ENCODE measurements at places on chromosomes 11 and 22. TPM values are rescaled to one million over a fixed set of nuclear protein-coding genes. Genes with fewer than 3 reads are reported as not detected.

CRYBB2 gene
- total RNA-seq: not detected

- H3K4me1 ChIP-seq: peaks cover 25% of the 10 kb centered on the region
- no peaks in the 10 kb centered on the region for H3K27me3 ChIP-seq
- no peak overlapping the region for H3K27ac ChIP-seq
- H3K4me3 ChIP-seq: no peak overlapping the region
These were observed 9.2 kb upstream of the P2RY6 start for GRCh38 chr11:73262851-73263495.

DNA sequence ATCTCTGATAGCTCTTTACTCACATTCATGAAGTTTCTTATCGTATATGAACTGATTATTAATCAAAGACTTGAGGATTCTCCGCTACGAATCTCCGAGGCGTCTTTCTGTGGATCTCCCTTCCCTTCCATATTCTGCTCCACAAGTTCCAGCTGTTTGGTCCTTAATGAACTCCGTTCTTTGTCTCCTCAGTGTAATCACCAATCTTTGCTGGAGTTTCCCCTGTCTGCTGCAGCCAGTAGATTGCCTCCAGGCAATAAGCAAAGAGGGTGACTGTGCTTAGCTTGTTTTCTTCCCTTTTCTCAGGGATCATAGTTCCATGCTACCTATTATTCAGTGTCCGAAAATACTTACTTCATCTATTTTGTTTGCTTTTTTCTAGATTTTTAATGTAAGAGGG lies 169.6 kb upstream of the FOLH1 start:
- H3K27ac ChIP-seq: no peak overlapping the region
- no peaks in the 10 kb centered on the region for H3K27me3 ChIP-seq
- no peak overlapping the region for H3K4me3 ChIP-seq
- H3K4me1 ChIP-seq: no peaks in the 10 kb centered on the region

GRCh38 chr11:10204021-10204420 lies 90.0 kb downstream of the SBF2 start:
- no peak for DNase-seq
- no peaks in the 10 kb centered on the region for H3K27me3 ChIP-seq
- no peaks in the 10 kb centered on the region for H3K4me1 ChIP-seq
- H3K27ac ChIP-seq: no peak overlapping the region
- H3K36me3 ChIP-seq: no peaks in the 10 kb centered on the region

GRCh38 chr22:32058656-32059260 lies 15.7 kb downstream of the SLC5A1 start:
- DNase-seq: no peak
- no peaks in the 10 kb centered on the region for H3K4me1 ChIP-seq
- no peaks in the 10 kb centered on the region for H3K36me3 ChIP-seq
- H3K4me3 ChIP-seq: no peak overlapping the region

DNA sequence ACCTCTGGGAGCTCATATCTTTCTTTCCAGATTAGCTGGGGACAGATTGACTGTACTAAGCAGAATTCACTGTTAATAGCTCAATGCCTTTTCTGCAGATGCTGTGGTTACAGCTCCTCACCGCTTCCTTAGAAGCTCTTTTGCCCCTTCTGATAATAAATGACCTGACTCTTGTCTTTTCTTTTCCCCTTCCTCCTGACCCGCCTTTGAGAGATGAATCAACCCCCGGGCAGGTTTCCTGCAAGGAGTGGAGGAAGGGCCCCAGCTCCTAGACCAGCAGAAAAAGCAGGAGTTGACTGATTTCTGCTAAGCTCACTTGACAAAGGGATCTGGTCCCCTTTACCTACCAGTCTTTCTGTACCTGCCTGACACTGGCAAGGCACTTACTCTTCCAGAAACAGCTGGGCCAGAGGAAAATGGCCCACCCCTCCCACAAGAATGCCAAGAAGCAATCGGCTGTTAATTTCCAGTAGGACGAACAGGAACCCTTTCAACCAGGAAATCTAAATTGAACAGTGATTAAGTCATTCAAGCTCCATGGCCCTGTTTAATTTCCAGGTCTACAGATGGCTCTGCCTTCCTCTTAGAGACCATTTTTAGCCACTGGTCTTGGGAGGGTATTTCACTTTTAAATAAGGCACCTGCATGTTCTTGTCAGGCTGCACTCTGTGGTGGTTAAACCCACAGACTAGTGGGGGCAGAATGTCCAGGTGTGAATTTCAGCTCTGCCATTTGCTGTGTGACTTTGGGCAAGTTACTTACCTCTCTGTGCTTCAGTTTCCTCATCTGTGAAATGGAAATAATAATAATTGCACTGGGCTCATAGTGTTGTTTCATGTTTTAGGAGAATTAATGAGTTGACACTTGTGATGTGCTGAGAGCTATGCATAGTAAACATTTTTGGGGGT lies 67.5 kb downstream of the PRR5L start:
- no peaks in the 10 kb centered on the region for H3K4me1 ChIP-seq
- no peak overlapping the region for H3K27ac ChIP-seq
- H3K4me3 ChIP-seq: no peak overlapping the region
